ENCODE measurements at places on chromosomes 7 and 10. TPM values are rescaled to one million over a fixed set of nuclear protein-coding genes. Genes with fewer than 3 reads are reported as not detected.

ZNF394 gene
- total RNA-seq: 31.9 TPM

ORC5 gene
- 30.5 TPM for total RNA-seq

VSTM4 gene
- 1.3 TPM for total RNA-seq

ZNF425 gene
- total RNA-seq: 1.6 TPM

SFTPA1 gene
- total RNA-seq: not detected

MYL7 gene
- total RNA-seq: 0.44 TPM

VGF gene
- not detected for total RNA-seq

GPR85 gene
- 1.0 TPM for total RNA-seq

ODAD2 gene
- 1.0 TPM for total RNA-seq

SMO gene
- 4.2 TPM for total RNA-seq

LIPK gene
- total RNA-seq: not detected

SEPTIN7 gene
- total RNA-seq: 181 TPM

INTS15 gene
- 19.5 TPM for total RNA-seq

UTF1 gene
- total RNA-seq: not detected

TMEM229A gene
- not detected for total RNA-seq

ADGRA1 gene
- not detected for total RNA-seq

MAGI2 gene
- 30.6 TPM for total RNA-seq

DRGX gene
- not detected for total RNA-seq

CRTAC1 gene
- total RNA-seq: not detected

SNX10 gene
- 0.72 TPM for total RNA-seq

TMEM140 gene
- total RNA-seq: 3.0 TPM

LRRD1 gene
- total RNA-seq: under 0.01 TPM

IFIT2 gene
- 2.7 TPM for total RNA-seq

SUN3 gene
- not detected for total RNA-seq

AKR1C8 gene
- total RNA-seq: not detected

ADAP1 gene
- total RNA-seq: 3.1 TPM

AGMO gene
- 0.22 TPM for total RNA-seq

NUTM2D gene
- total RNA-seq: 1.5 TPM

PLEKHS1 gene
- total RNA-seq: not detected

KCNIP2 gene
- total RNA-seq: 0.57 TPM

PIP gene
- not detected for total RNA-seq

ZNF25 gene
- total RNA-seq: 8.2 TPM

OR6B1 gene
- total RNA-seq: not detected

CYP3A4 gene
- not detected for total RNA-seq

BTBD16 gene
- not detected for total RNA-seq

APBB1IP gene
- total RNA-seq: 2.7 TPM

INA gene
- total RNA-seq: 3.7 TPM

TNS3 gene
- total RNA-seq: 172 TPM

STAG3 gene
- total RNA-seq: 0.44 TPM

FAM25A gene
- total RNA-seq: not detected

GRB10 gene
- total RNA-seq: 41.8 TPM

EGFR gene
- total RNA-seq: 99.8 TPM

CHAT gene
- not detected for total RNA-seq

EVX1 gene
- total RNA-seq: not detected

ASB10 gene
- total RNA-seq: not detected

HKDC1 gene
- 0.14 TPM for total RNA-seq

KCNMA1 gene
- 54.7 TPM for total RNA-seq

SLC18A3 gene
- total RNA-seq: not detected

NME8 gene
- not detected for total RNA-seq

All from placental pericyte (primary cell).